ENCODE measurements at places on chromosomes 6 and 20.
A peak's percentile ranks its signal among the peaks of the same experiment; 100 is the strongest.

DNA sequence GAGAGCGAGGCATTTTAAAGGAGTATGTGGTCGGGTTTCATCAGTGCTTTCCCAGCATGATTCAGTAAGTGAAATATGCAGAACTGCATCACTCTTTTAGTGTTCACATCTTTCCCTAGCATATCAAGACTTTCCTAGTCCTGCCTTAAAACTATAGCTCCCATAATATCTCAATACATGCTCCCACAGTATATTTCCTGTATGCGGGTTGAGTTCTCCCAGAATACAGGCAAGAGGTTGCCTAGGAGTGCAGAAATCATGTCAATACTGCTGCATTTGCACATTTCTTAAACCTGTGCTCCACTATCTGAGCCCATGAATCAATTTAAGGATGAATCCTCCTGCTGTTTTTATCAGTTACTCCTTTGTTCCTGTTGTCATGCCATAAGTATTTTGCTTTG is 386.6 kb upstream of the SLC35B3 start:
- DNase-seq: no peak

GRCh38 chr6:5657684-5658430 is 348.9 kb downstream of the NRN1 start:
- no peak for DNase-seq

DNA sequence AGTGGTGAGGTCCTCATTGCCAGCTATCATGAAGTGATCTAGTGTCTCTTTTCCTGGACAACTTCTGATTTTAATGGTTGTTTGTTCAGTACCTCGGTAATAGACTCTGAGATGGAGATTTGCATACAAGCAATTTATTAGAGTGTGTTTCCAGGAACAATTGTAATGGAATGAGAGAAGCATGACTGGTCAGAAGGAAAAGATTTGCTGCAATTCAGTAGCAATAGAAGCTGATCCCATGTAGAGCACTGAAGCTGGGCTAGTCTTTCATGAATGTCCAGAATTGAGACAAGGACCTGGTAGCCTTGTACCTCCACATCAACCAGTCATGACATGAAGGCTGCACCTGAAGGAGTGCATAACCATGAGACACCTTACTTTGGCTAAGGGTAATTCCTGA is 526.5 kb downstream of the NKAIN2 start:
- DNase-seq: no peak

GRCh38 chr6:134174672-134175531 is 122.5 kb upstream of the SLC2A12 start:
- DNase-seq: peak; percentile 70

All from NCI-H446 treated with DMSO at 0.1 percent for 48 hours (cell line).